Stimulated activated CD4-positive, alpha-beta T cell treated with anti-CD3 and anti-CD28 coated beads, TNF-alpha, amount 100 ng/mL, for 1 hour (primary cell): ENCODE measurements at places on chromosomes 2 and 18.

GRCh38 chr2:12971581-12972365 is 255.0 kb downstream of the TRIB2 start:
- no peak for DNase-seq

GRCh38 chr2:223815186-223815883 is 22.0 kb downstream of the AP1S3 start:
- no peak for DNase-seq

DNA sequence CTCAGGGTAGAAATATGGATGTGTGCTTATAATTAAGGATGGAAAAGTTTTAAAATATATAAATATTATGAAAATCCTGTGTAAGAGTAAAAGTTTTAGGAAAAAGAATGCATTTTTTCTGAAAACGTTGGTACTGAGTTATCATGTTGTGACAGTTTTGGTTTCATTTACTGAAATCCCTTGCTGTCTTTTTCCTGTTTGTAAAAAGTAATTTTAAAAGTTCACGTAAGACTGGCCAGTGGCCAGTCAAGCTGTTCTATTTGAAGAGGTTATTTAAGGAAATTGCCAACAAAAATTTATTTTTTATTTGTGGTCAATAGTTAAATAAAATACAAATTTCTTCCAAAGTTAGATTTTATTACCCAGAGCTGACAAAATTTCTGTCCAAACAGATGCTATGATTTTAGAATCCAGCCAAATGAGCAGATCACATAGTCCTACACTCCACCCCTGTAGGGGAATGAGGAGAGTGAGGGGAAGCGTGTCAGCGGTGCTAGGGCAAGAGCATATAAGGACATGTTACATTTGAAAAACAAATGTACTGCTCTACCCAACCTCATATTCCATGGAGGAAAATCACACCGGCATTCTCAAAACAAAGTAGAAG is 297.8 kb upstream of the TFPI start:
- no peak for DNase-seq

- DNase-seq, result no peak
Measured at GRCh38 chr2:27902098-27902497, 11.6 kb downstream of the BABAM2 start.
